ENCODE measurements at places on chromosomes 11 and 22.
A peak's percentile ranks its signal among the peaks of the same experiment; 100 is the strongest.

GRCh38 chr11:3139481-3140290 lies 25.4 kb downstream of the OSBPL5 start:
- ATAC-seq: no peak

DNA sequence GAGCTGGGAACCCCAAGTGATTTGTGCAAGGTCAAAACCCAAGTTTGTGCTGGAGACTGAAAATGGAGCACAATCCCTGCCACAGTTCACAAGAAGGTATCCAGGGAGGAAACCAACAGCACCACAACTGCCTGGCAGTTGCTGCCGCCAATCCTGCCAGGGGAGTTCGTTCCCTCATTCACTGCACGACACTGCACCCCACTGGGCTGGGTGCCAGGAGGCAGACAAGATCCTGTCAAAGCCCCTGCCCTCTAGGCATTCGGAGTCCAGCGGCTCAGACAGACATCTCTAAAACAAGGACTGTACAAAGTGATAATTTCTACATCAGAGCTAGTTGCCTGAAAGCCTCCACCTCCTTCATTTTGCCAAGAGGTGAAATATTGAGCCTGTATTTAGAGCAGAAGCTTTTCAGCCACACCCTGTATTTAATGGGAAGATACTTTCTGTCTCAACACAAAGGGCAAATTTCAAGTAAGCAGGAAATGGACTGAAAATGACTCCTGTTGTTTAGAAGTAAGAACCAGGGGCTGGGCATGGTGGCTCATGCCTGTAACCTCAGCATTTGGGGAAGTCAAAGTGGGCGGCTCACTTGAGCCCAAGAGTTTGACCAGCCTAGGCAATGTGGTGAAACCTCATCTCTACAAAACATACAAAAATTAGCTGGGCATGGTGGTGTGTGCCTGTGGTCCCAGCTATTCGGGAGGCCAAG lies 277.4 kb upstream of the NARS2 start:
- no peak for ATAC-seq

DNA sequence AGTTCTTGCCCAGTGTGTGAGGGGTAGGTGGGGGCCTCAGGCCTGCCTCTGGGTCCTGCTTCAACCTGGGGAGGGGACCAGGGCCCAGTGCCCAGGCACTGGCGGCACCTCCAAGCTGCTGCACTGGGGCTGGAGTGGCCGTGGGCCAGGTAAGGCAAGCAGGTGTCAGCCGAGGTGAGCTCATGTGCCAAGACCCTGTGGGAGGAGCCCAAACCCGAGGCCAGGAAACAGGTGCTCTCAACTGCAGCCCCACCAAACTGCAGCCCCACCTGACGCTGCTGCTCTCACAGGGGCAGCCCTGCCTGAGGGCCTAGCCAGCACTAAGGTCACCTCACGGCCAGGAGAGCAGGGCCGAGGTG lies 18.1 kb upstream of the GNB1L start:
- ATAC-seq: no peak

GRCh38 chr22:46812034-46812605 lies 49.7 kb downstream of the TBC1D22A start:
- no peak for ATAC-seq

- no peak for ATAC-seq
These were observed 15.9 kb downstream of the PRG3 start for GRCh38 chr11:57364851-57365660.

DNA sequence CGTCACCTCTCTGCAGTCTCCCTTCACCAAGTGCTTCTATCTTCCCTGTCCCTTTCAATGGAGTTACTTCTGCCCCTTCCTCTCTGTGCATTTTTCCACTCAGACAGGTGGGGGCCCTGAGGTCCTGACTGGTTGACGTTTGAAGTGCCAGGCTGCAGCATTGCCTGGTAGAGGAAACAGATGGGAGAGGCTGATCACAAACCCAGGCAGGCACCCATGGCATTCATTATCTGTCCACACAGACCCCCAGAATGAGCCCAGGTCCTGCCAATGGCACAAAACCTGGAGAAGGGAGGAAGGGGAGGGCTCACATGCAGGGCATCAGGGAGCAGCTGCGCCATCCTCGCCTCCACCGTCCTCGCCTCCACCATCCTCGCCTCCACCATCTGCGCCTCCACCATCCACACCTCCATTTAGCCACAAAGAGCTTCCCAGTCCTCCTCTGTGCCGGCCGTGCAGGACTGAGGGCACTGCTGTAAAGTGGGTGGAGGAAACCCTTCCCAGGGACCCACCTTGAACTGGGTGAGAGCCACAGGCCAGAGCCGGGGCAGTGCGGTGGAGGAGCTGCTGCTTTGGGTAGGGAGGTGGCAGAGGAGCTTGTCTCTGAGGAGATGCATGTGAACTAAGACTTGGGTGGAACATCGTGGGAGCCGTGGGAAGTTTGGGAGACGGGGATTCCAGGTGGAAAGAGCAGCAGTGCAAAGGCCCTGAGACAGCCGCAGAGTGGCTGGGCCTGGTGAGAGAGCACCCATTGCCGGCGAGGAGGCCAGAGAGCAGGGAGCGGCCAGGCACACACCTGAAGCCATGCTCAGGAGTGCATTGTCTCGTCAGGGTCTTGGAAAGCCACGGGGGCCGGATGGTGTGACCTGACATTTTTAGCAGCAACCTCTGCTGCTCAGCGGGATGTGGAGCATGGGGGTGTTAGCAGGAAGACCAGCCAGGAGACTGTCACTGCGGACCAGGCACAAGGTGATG lies 145.1 kb downstream of the TBC1D22A start:
- ATAC-seq: no peak

- no peak for ATAC-seq
These were observed 1.5 kb downstream of the RPS6KA4 start for GRCh38 chr11:64360448-64360921.

DNA sequence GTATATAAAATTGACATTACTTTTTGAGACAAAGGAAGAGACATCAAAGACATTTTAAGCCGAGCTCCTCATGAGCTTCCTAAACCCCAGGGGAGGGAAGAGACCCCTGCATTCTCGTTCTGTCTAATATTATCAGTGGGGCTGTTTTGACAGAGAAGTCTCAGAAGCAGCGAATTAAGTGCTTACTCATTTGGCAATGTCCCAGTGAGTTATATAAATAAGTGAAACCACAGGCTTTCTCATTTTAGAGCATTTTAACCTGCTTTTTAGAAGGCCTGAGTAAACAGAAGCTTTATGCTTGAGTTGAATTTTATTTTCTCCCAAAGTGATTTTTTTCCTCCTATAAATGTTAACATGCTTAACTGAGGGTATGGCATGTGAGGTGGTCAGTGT lies 23.2 kb upstream of the C1QTNF4 start:
- no peak for ATAC-seq

DNA sequence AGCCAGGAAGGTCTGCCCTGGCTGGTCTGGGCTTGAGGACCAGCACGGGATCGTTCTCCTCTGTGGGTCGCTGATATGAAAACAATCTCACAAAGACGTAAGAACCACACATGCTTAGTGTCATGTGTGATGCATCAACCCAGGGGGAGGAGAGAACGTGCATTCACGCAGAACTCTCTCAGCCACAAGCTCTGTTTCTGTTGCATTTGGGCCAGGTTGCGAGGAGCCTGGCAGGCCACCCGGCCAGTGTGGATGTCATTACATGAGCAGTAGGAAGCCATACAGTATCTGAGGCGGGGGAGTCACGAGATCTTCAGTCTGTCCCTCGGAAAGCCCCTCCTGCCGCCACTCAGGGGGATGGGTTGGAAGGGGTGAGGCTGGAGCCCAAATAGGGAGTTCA lies 53.1 kb upstream of the KCNQ1OT1 start:
- ATAC-seq: no peak

DNA sequence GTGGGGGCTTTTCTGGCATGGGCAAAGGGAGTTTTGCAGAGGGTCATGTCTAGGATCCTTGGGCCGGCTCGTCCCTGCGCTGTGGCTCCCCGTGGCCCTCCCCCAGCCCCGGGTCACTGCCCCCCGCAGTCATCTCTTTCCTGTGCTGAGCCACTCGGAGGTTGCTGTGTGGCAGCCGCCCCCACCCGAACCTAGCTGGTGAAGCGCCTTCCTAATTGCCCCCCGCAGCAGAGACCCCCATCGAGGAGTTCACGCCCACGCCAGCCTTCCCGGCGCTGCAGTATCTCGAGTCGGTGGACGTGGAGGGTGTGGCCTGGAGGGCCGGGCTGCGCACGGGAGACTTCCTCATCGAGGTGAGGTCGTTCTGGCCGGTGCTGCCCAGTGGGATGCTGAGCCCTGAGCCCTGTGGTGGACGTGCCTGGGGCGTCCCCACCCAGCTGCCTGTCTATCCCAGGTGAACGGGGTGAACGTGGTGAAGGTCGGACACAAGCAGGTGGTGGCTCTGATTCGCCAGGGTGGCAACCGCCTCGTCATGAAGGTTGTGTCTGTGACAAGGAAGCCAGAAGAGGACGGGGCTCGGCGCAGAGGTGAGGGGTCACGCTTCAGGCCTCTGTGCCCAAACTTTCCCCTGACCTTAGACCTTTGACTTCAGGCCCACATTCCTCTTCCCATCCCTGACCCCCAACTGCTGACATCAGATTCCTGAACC lies 32.0 kb downstream of the SHANK3 start:
- ATAC-seq: no peak

DNA sequence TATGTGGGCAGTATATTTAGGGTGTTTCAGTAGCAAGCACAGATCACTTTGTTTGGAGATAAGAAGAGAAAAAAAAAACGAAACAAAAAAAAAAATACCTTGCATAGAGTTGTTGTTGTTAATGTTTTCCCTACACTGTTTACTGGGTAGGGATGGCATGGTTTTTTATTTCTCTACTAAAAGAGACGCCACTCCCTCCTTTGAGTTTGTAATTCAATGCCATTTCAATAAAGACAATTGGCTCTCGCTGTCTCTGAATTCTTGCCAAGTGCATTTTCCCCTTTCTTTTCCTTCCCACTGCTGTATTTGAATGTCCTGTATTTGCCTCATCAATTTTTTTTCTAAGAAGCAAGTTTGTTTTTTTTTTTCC lies 213.9 kb upstream of the UBASH3B start:
- ATAC-seq: no peak

DNA sequence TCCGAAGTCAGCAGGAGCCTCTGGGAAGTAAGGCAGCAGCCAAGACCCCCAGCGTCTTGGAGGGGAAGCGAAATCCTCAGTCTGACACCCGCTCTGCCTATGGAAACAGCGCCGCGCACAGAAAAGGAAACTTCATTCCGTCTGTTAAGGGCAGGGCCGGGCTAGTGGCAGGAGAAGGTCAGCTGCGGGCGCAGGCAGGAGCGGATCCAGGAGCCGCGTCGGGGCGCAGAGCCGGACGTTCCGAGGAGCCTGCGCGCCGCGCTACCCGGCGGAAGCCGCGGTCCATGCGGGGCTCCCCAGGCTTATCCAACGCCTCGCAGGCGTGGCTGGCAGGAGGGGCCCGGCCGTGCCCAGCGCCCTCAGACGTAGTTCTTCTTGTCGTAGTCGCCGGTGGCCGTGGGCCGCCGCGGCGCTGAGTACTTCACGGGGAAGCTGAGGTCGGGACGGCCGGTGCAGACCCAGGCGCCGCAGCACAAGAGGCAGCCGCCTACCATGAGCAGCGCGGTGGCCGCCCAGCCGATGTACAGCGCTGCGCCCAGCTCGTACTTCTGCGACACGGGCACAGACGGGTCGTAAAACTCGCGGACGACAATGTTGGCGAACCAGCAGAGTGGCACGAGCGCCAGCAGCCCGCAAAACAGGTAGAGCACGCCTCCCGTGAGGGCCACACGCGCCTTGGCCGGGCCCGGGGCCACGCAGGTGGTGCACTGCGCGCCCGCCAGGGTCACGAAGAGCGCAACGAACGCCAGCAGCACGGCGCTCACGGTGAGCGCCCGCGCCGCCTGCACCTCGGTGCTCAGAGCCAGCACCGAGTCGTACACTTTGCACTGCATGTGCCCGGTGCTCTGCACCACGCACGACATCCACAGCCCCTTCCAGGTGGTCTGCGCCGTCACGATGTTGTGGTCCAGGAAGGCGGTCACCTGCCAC lies 705 bp downstream of the CLDN5 start:
- no peak for ATAC-seq

DNA sequence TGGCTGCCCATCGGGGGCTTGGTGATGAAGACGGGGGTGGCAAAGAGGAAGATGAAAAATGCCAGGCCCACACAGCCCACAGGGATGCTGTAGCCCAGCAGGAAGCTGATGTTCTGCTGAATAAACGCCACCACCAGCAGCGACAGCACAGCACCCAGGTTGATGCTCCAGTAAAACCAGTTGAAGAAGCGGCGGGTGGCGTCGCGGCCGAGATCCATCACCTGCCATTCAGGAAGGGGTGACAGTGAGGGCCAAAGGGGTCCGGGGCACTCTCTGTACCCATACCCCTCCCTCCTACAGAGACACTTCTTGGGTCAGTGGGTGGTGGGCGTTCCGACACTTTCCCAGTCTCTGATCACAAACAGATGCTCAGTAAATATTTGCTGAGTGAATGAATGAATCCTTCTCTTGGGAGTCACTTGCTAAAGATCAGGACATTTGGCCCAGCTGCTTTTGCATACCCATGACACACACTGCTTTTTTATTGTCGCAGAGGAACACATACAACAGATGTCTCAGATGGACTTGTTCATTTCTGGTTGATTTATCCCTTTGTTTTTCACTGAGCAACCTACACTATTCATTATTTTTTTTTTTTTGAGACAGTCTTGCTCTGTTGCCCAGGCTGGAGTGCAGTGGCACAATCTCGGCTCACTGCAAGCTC lies 5.2 kb downstream of the SLC15A3 start:
- no peak for ATAC-seq

DNA sequence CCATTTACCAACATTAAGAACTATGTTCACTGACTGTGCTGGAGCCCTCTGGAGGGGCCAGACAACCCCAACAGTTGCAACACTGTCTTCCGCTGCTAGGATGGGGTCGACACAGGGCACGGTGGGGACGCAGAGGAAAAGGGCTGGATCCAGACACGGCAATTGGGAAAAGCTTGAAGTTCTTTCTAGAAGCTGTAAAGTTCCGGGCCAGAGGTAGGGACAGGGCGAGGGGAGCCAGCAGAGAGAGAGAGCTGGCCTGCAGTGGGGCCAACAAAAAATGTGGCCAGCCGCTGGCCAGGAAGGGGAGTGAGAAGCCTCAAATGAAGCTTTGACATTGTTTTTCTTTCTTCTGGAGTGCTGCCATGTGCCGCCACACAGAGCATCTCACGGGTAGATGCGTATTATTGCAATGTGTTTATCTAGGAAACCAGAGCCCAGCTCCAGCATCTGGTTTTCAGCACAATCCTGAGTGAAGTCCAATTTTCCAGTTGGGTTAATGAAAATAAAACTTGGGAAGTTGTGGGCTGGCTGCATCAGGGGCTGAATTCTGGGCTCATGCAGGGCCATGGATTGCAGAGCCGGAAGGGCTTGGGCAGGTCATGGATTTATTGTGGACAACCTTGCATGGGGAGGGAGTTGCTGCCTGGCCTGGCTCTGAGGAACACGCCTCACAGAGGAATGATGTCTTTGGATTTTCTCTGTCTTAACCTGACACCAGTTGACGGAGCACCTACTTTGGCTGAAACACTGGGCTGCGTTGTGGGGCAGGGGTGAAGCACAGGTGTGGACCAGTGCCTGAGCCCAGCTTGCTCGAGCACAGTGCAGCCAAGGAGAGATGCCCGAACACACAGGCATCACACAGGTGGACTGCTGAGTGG lies 67.6 kb upstream of the AMPD3 start:
- peak; percentile 79 for ATAC-seq

GRCh38 chr11:117792992-117793391 lies 4.0 kb downstream of the DSCAML1 start:
- ATAC-seq: no peak

GRCh38 chr11:61918938-61919704 lies 1.8 kb upstream of the RAB3IL1 start:
- ATAC-seq: peak; percentile 24

Measured in gastroesophageal sphincter (tissue), 4 donors.